ENCODE measurements at places on chromosomes 16 and 17.

DNA sequence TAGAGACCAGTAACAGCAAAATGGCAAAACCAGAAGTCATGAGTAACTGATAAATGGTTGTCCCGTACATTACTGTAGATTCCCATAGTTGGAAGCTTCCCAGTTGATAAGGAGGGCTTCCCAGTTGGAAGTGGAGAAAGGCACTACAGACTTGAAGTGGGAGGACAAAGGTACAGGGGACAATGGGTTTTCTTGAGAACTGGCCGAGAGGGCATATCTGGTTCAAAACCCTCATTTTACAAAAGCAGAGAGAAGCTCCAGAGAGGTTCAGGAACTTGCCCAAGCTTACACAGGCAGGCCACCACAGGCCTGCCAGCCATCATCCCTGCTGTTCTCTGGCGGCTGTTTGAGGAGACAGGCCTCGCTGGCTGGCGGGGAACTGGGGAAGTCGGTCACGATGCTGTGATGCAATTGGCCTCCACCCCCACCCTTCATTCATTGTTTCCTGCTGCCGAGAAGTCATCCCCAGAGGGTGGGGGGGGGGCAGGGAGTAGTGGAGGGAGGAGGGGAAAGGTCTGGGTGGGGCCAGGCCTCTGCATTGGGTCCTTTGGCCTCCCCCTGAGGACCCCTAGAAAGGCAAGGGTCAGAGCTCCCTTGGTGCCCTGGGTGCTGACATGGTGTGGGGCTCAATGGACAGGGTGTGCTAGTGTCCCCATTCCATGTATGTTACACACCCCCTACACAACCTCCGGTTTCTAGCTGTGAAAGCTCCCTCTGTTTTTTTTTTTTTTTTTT, 3.0 kb downstream of the UBALD2 start:
- no peak for DNase-seq

- DNase-seq = no peak
Measured at GRCh38 chr17:73126716-73127473, 34.4 kb upstream of the SLC39A11 start.

DNA sequence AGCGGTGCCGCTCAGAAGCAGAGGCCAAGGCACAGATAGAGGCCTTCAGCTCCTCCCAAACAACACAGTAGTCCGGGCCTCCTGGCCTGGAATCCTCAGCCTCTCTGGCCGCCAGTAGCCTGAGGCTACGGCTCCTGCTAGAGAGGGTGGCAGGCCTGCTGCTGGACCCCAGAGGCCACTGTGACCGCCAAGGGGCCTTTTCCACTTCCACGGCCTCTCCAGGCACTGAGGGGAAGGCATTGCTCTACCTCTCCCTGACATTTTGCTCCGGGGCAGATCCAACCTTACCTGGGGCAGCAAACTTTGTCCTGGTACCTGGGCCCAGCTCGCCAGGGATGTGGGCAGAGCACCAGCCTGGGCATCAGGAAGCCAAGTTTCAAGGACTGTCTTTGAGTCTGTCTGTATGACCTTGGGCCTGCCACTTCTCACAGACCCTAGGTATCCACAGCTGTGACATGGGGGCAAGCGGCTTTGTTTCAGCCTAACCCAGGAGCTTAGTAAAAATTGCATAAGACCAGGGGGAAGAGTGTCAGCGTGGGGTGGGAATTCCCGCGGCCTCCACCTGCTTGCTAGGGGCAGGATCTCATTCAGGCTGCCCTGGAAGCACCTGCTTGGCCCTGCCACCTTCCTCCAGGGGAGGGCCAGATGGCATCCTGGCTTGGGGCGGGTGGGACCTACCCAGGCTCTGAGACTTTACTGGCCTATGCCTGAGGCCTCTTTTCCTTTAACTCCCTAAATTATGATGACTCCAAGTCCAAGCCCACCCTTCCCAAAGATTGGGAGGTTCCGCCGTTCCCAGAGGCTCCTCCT, 33.2 kb downstream of the ADGRG5 start:
- no peak for DNase-seq

- no peak for DNase-seq
Measured at GRCh38 chr17:43713494-43714162, 45.0 kb downstream of the SOST start.

- peak; percentile 33 for DNase-seq
Measured at GRCh38 chr17:46193151-46193625, at the start of gene KANSL1. KANSL1 (minus strand) TSS chr17:46193429; CDS start chr17:46172143, 21,286 bp downstream.

DNA sequence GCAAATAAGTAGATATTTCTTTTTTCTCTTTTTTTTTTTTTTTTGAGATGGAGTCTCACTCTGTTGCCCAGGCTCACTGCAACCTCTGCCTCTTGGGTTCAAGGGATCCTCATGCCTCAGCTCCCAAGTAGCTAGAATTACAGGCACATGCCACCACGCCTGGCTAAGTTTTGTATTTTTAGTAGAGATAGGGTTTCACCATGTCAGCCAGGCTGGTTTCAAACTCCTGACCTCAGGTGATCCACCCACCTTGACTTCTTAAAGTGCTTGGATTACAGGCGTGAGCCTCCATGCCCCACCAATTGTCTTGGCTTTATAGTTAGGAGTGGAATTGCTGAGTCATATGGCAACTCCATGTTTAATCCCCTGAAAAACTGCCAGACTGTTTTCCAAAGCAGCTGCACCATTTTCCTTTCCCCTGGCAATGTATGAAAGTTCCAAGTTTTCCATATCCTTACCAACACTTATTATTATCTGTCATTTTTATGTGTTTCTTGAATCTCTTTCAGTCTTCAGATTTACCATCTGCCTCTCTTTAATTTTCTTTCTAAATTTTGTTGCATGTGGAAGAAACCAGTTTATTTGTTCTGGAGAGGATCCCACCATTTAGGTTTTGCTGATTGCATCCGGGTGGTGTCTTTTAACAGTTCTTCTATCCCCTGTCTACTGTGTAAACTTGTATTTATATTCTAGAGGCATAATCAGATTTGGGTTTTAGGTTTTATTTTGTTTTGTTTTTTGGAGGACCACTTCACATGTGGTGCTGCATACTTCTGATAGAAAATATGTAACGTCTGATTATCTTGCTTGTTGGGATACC, 9.9 kb upstream of the CES3 start:
- DNase-seq = no peak

DNA sequence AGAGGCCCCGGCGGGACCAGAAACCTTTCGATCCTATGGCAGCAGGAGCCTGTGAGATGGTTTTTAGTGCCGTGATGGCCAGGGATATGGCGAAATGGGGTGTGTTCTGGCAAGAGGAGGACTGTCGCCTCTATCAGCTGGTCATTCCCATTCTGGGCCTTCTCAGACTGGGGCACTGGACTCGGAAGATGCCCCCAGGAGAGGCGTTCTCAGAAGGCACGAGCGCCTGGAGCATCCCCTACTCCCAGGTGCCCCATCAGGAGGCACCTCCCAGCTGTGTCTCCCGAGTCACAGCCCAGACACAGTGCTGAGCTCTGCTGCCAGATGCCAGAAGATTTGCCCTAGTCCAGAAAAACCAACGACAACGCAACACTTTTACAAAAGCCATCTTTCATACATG, 54.6 kb upstream of the ENDOV start:
- no peak for DNase-seq

- DNase-seq = no peak
Measured at GRCh38 chr17:48544349-48545021, 424 bp downstream of the HOXB2 start.

DNA sequence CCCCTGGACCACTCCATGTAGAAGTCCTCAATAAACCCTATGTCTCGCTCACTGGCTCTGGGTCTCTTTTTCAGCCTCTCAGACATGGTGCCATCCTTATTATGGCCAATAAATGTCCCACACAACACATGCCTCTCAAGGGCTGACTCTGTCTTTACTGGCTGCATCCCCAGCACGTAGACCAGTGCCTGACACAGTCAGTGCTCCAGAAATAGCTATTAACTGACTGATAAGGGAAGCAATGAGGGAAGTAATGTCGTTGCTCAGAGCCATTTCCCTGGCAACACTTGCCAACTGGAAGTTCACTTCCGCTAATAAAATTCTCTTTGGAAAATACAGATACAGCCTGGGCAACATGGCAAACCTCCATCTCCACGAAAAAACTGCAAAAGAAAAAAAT, 19.1 kb upstream of the APOH start:
- DNase-seq = no peak

- no peak for DNase-seq
Measured at GRCh38 chr17:80573701-80574100, 29.1 kb downstream of the RPTOR start.

- no peak for DNase-seq
Measured at GRCh38 chr16:5349670-5350517, 252.3 kb upstream of the EEF2KMT start.

DNA sequence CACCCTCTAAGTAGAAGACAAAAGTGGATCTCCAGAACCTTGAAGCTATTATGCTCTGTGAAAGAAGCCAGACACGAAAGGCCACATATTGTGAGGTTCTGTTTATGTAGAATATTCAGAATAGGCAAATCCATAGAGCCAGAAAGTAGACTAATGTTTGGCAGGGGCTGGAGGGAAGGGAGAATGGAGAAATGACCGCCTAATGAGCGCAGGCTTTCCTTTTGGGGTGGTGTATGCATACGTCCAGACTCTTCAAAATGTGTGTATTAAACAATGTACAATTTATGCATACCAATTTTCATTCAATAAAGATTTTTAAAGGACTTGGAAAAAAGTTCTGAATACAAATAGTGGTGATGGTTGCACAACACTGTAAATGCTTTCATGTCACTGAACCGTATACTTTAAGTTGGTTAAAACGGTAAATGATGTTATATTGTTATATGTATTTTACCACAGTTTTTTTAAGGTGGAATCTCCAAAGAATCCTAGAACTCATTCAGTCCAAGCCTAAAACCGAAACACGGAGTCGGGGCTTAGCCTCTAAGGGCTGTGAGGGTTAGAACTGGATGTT, 397.4 kb downstream of the SOX9 start:
- no peak for DNase-seq

DNA sequence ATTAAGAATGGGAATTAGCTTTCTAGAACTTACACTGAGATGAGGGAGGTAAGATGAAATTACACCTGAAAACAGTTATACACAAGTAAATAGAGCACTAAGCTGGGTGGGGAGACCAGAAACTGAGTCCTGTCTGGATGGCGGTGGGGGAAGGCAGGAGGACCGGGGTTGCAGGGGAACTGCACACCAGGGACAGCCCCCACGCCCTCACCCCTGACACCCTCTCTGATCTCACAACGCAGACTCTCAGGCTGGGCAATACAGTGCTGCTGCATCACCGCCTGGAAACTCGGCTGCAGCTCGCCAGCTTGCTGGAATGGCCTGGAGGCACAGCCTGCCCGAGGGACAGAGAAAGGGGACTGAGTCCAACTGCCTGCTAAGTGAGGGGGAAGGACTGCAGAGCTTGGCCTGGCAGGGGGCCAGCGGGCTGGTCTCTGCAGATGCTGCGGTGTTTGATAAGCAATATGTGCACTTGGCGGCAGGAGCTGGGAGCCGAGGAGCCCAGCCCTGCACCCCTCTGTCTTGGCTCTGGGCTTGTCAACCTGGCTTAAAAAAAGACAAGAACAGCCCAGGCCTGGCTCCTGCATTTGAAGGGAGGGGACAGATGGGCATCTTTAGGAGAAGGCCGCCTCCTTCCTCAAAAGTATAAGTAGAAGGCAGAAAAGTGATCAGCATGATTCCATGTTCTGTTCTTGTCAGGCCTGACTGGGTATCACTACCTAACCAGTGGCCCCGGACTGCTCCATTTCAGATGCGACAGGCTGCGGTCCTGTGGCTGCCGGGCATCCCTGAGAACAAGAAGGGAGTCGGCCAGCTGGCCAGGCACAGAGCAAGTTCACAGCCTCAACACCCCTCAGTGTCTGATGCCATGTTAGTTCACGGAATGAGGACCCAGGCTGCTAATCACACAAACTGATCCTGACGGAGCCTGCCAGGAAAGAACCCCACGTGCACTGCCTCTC, 30.2 kb downstream of the SPHK1 start:
- DNase-seq = no peak

DNA sequence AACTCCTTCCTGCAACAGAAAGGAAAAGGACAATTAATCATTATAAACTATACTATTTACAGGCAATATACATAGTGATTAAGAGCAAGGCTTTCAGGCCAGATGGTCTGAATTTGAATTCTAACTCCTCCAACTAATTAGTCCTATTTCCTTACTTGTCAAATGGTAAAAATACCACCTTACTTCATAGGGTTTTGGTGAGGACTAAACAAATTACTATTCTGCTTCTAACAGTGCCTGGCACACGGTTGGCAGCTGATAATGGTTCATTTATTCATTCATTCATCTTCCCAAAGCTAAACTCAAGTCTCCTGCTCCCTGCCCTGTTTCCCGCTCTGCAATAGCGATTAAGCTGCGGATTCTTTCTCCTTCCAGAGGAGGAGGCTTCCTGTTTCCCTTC, 39.8 kb downstream of the DCUN1D3 start:
- no peak for DNase-seq

DNA sequence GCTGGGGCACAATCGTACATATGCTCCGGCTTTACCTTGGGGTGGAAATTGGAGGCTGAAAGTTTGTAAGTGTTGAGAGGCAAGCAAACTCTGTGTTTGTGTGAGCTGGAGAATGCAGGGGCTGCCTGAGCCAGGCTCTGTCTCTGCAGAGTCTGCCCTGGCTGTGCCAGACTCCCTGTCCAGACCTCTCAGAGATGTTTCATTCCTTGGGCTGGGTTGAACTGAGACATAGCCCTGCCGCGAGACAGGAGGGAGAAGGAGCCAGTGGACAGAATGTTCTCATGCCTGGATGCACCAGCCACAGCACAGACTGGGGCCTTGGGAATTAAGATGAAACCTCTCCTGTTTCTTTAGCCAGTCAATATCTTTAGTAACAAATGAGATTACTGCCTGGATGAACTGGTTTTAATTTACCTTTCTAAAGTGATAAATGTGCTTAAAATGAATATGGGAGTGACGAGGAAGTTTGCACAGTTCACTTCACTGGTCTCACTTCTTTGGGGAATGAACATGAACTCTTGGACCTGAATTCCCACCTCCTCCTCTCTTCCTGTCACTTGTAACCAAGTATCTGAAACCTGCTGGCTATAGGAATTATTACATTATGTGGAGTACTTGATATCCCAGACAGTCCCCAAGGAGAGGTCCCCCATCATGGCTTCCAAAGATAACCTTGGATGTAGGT, 40.1 kb downstream of the YPEL2 start:
- DNase-seq = no peak

GRCh38 chr16:81729451-81729850, 49.6 kb upstream of the PLCG2 start:
- no peak for DNase-seq

GRCh38 chr16:11007714-11008280, 63.4 kb downstream of the CLEC16A start:
- no peak for DNase-seq

- no peak for DNase-seq
Measured at GRCh38 chr16:50756473-50756872, 14.6 kb downstream of the CYLD start.

- DNase-seq = no peak
Measured at GRCh38 chr17:35519439-35519838, 18.0 kb downstream of the SLFN12L start.
